ENCODE measurements at places on chromosomes 2 and 18.

DNA sequence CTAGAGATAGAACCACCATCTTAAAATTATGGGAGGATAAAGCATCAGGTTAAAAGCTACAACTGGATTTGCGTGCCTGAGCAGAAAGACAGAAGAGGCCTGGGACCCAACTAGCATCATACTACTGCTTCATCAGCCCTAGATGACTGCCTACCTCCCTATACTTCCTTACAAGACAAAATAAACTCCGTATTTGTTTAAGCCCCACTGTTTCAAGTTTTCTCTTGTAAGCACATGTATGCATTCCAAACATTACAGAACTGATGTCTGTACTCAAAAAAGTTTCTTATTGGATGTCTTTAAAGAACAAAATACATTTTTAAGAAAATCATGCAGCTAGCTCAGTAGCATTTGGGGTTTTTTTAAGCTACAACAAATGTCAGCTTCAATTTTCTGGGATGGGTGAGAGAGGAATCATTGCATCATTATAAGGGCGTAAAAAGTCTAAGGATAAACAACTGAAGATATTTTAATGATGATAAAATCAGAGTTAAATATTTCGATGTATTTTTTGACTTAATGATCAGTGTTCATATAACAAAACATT lies 213.1 kb downstream of the EXOC6B start:
- no peak for DNase-seq

DNA sequence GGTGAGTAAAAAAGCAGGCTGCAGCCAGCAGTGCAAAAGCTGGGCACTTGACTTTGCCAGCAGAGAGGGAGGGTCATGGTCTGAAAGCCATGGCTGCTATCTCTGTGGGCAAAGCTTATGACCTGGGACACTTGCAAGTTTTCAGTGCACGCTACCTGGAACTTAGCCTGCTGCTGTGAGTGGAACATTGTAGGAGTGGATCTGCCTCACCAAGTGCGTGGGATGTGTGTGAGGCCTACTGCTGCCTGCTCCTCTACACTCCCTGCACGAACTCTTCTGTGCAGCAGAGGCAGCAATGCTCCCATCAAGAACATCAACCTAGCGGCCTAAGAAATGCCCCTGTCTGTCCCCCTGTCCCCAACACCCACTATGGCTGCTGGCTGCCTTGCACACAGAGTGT lies 344.1 kb upstream of the REG3G start:
- no peak for DNase-seq

GRCh38 chr18:74486119-74486849 lies 9.9 kb upstream of the CNDP2 start:
- no peak for DNase-seq

- DNase-seq: no peak
These were observed 33.9 kb upstream of the TMEM18 start for GRCh38 chr2:710867-711665.
